ENCODE measurements at places on chromosomes 7 and 10.

DNA sequence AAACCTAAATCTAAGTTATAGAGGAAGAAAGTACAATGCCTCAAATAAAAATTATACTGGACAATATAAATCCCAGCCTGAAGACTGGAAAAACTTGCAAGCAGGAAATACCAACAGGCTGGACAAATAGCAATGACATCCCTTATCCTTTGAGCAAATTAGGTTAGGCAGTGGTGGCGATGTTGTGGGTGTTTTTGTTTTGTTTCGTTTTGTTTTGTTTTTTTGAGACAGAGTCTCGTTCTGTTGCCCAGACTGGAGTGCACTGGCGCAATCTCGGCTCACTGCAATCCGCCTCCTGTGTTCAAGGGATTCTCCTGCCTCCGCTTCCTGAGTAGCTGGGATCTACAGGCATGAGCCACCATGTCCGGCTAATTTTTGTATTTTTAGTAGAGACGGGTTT, 57.3 kb upstream of the TES start:
- DNase-seq = no peak

GRCh38 chr7:44905002-44905635, 19.8 kb upstream of the PURB start:
- DNase-seq = no peak

GRCh38 chr10:117667831-117668230, 125.3 kb downstream of the EMX2 start:
- no peak for DNase-seq

GRCh38 chr7:41955893-41956675, 253.2 kb upstream of the INHBA start:
- no peak for DNase-seq

DNA sequence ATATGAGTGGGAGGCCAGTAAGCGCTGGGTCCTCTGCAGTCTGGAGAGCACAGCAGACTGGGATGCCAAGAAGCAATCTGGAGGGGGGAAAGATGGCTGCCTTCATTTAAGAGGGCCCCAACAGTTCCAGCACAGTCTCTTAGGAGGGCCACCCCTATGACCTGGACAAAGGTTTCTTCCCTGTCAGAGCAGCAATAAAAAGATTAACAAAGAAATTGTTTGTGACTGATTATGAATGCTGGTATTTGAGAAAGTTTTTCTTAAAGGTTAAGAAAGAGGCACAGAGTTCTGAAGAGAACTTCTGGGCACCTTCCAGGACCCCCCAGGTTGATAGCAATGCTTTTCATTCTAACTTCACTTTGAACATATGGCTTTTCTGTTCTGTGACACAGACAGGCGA, 52.3 kb downstream of the CYP26A1 start:
- no peak for DNase-seq

DNA sequence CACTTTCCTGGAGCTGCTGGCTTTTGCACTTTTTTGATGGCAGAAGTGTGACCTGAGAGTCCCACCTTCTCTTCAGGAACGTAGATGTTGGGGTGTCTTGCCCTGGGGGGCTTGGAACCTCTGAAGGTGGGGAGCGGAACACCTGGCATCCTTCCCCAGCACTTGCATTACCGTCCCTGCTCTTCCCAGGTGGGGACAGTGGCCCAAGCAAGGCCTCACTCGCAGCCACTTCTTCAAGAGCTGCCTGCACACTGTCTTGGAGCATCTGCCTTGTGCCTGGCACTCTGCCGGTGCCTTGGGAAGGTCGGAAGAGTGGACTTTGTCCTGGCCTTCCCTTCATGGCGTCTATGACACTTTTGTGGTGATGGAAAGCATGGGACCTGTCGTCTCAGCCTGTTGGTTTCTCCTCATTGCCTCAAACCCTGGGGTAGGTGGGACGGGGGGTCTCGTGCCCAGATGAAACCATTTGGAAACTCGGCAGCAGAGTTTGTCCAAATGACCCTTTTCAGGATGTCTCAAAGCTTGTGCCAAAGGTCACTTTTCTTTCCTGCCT, 31.1 kb downstream of the PFKFB3 start:
- DNase-seq = no peak

All from CD4-positive, alpha-beta T cell treated with Interleukin-6 for 4 hours (primary cell).